ENCODE measurements at places on chromosomes 13 and 19.

GRCh38 chr13:33058776-33059327 lies 42.6 kb downstream of the KL start:
- DNase-seq: no peak

DNA sequence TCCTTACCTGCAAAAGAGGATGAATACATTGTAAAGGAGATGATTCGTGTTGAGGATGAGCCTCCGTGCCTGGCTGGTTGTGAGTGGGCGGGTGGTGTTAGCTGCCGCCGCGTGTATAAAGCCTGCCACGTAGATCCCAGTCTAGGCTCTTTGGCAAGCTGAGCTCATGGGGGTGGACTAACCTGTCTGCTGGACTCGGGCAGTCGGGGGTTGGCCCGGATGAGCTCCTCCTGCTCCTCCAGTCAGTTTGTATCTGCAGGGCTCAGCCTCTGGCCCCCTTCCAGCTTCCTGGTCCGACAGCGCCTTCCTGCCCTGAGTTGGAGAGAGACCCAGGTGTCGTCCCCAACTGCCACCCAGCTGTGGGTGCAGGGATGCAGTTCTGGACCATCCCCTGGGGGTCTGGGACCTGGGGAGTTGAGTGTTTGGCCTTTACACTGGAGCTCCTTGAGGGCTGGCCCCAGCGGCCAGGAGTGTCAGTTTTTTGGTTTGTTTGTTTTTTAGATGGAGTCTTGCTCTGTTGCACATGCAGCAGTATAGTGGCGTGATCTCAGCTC lies 20.9 kb downstream of the TECR start:
- no peak for DNase-seq

- DNase-seq: peak; percentile 91
These were observed 781 bp downstream of the QPCTL start for GRCh38 chr19:45693106-45693788.

DNA sequence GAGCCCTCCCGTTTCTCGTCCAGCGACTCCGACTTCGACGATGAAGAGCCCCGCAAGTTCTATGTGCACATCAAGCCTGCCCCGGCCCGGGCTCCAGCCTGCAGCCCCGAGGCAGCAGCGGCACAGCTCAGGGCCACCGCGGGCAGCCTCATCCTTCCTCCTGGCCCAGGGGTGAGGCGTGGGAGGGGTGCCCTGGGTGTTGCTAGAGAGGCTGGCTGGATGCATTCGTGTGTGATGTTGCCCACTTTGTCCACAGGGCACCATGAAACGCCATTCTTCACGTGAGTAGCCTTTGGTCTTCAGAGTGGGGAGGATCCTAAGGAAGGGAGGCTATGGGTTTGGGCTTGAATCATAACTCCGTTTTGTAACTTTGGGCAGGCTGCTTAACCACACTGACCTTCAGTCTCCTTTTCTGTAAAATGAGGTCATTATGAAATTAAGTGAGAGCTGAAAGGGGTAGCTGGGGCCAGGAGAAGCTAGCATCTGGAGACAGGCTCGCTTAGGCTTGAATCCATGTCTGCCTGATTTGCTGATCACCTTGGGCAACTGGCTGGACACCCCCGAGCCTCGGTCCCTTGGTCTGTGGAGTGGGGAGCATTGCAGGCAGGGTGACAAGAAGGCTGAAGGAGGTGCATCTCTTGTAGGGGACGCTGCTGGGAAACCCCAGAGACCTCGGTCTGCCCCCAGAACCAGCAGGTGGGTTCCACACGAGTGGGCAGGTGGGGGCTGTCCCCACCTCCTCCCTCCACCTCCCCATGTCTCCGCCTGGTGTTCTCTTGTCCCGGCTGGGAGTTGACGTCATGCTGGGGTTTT lies 18.7 kb upstream of the B3GNT3 start:
- DNase-seq: no peak

DNA sequence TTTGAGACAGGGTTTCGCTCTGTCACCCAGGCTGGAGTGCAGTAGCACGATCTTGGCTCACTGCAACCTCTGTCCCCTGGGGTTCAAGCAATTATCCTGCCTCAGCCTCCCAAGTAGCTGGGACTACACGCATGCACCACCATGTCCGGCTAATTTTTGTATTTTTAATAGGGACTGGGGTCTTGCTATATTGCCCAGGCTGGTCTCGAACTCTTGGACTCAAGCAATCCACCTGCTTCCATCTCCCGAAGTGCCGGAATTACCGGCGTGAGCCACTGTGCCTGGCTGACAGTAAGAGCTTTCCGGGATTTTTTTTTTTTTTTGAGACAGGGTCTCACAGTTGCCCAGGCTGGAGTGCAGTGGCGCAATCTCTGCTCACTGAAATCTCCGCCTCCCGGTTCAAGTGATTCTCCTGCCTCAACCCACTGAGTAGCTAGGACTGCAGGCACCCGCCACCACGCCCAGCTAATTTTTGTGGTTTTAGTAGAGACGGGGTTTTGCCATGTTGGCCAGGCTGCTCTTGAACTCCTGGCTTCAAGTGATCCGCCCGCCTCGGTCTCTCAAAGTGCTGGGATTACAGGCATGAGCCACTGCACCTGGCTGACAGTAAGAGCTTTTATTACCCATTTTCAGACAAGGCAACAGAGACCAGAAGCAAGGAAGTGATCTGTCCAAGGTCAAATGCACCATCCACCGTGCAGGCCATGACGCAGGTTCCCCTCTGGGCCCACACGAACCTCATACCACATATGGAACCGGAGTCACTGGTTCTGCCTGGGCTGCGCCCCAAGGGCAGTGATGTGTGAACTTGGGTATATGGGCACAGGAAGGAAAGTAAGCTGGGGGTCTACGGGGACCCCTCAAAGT lies 21.0 kb downstream of the RFX1 start:
- DNase-seq: peak; percentile 31

DNA sequence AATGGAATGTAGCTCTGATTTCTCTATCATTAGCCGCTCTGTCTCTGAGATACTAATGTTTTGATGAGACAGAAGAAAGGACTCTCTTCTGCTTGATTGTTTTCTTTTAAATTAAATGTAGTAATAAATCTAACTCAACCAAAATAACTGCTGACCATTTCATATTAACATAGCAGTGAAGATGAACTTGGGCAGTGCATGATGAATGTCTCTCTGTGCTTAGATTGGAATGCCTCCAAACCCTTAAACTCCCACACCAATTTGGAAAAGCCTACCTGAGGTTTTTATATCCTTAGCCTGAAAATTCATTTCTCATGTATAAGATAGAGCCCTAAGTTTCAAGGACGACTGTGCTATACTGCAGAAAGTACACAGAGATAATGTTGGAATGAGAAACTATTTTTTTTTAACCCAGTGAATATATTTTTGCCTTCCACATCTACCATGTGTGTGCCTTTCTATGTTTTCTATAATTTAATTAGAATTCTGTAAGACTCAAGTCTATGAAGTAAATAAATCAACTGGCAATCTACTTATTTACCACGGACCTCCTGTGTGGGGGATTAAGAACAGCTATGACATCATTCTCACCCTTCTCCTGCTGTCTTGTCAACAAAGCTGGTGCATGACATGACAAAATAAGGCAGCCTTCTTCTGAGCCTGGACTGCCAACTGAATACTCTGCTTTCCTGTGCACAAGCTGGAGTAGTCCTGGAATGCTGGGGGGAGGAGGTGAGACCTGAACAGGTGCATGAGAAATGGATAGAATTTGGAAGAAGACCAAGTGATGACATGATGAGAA lies 155.5 kb downstream of the FGF9 start:
- DNase-seq: no peak

DNA sequence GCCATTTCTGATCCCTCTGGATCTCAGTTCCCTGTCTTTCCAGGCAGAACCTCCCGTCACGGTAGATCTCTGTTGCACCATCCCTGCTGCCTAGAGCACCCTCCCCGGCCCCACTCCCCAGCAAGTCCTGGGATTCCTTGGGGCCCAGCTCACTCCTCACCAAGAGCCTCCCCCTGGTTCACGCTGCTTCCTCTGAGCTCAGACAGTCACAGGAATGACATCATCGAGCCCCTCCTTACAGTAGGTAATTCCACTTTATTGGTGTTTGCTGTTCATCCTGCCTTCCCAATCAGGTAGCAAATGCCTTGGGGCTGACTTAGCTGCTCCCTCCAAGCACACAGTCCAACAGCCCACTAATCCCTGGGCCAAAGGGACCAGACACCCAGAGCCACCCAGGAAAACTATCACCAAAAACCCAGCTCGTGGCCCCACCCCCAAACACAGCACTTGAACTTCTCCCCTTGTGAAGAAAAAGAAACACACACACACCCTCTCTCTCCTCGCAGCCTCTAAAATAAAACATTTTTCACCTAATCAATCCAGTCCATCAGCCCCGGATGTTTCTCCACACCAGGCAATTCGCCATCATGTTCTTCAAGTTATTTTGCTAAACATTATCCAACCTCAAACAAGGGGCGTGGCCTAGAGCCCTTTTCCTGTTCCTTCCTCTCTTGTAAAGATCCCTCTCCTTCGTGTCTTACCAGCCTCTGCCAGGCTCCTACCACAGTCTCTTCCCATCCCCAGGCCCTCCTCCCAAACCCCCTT lies 2.5 kb downstream of the NAPA start:
- DNase-seq: no peak

- no peak for DNase-seq
These were observed 342 bp downstream of the ASF1B start for GRCh38 chr19:14135985-14136508.

- no peak for DNase-seq
These were observed 67.5 kb upstream of the DOCK9 start for GRCh38 chr13:99045396-99045795.

DNA sequence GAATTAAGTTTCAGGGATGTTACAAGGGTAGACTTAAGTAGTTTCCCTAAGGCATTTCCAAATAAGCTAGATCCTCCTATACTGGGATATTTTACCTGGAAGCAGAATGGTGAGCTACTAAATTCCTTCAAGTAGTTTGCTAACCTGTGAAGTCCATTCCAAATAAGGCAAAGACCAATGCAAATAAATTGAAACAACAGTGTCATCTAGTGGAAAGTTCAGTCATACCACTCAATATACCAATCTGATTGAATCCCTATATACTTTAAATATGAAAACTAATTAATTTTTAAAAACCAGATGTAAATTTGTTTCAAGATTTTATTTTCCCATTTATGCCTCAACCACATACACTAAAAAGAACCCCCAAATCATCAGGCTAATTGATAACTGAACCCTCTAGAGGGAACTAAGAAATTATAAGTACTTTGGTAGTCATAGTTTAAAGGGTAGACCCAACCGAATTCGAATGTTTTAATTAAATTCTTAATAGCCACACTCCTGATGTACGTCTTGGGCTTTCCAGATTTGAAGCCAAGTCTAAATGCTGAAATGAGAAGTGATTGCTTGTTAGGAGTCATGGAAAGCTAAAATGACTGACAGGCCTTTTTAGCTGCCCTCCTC lies 223.7 kb downstream of the TBC1D4 start:
- DNase-seq: no peak

GRCh38 chr13:100825557-100825956 lies 151.0 kb upstream of the TMTC4 start:
- no peak for DNase-seq

- DNase-seq: no peak
These were observed 3.8 kb downstream of the UBL3 start for GRCh38 chr13:29846475-29847256.

GRCh38 chr13:42395086-42395821 lies 123.3 kb downstream of the AKAP11 start:
- DNase-seq: peak; percentile 69

DNA sequence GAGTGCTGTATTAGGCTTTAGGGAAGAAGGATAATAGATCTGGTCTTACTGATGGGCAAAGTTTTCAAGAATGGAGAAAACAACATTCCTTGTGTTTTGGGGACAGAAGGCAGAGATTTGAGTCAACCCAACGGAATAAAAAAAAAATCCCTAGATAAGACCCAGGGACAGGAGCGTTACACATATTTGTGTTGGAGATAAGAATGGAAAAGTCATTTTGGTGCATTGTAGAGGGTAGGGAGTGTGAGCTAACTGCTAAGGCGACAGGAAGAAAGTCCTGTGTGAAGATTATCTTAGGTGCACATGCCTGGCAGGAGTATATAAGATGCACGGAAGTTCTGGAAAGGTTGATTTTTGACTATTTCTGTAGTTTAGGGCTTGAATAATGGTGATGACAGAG lies 450.3 kb upstream of the ARGLU1 start:
- no peak for DNase-seq

- DNase-seq: no peak
These were observed 222.8 kb upstream of the OBI1 start for GRCh38 chr13:78881751-78882150.

DNA sequence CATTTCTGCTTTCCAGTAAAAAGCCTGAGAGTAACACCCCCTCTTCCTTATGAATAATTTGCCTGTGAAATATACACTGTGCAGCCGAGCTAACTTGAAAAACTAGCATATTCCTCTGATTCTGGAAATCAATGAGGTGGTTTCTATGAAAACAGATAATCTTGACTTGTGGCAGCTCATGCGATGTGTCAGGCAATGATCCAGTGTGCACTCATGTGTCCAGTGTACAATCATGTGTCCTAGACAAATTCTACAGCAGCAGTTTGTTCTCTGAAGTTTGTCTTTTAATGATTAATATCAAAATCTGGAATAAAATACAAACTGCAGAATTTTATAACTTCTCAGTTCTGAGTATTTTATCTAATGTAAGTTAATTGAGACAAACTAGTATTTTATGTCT lies 2213.9 kb upstream of the PCDH20 start:
- no peak for DNase-seq

- no peak for DNase-seq
These were observed 10.7 kb upstream of the CRTC1 start for GRCh38 chr19:18672606-18673337.

GRCh38 chr13:102799426-102800144 lies 666 bp downstream of the BIVM start:
- peak; percentile 39 for DNase-seq

DNA sequence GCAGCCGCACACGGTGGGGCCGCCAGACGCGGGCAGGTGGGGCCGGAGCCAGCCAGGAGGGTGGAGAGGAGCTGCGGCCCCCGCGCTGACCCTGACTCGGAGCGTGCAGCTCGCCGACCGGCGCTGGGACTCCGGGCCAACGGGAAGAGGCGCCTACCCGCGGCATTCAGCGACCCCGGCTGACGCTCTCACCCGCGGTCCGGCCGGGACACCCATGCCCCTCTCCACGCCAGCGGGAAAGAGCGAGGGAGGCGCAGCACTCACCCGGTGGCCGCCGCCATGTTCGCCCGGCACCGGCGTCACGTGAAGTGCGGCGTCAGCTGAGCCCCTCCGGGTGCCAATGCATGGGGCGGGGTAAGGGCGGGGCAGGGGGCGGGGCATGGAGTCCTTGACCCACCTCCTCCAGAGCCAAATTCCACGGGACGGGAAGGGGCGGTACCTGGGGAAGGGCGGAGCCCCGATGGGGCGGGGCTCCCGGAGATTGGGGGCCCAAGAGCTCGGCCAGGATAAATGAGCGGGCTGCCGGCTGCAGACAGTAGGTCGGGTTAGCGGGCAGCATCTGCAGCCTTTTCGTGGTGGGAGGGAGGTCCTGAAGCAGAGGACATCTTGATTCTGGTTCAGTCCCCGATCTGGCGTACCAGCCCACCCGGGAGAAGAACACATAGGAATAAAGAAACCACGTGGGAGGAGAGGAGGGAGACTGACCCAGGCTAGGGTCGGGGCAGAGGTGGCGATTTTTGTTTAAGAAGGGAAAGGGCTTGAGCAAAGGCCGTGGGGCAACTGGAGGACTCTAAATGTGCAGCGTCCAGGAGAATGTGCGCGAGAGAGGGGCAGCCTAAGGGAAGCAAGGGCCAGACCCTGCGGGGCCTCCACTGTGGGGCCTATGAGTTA lies at the start of gene PEPD:
Gene PEPD, minus strand, starts transcription at position 312 of the 891 bp plus-strand sequence. Its CDS starts 31 bp downstream, at position 281.
- peak; percentile 91 for DNase-seq

Measured in stimulated activated CD8-positive, alpha-beta memory T cell treated with anti-CD3 and anti-CD28 coated beads, Interleukin-4, amount 100 ng/mL, for 48 hours (primary cell).